Hypothalamus (tissue), 51 donors: ENCODE measurements at places on chromosomes 5 and 9.

GRCh38 chr5:135028791-135029476, 5.1 kb downstream of the PITX1 start:
- DNase-seq, result no peak

DNA sequence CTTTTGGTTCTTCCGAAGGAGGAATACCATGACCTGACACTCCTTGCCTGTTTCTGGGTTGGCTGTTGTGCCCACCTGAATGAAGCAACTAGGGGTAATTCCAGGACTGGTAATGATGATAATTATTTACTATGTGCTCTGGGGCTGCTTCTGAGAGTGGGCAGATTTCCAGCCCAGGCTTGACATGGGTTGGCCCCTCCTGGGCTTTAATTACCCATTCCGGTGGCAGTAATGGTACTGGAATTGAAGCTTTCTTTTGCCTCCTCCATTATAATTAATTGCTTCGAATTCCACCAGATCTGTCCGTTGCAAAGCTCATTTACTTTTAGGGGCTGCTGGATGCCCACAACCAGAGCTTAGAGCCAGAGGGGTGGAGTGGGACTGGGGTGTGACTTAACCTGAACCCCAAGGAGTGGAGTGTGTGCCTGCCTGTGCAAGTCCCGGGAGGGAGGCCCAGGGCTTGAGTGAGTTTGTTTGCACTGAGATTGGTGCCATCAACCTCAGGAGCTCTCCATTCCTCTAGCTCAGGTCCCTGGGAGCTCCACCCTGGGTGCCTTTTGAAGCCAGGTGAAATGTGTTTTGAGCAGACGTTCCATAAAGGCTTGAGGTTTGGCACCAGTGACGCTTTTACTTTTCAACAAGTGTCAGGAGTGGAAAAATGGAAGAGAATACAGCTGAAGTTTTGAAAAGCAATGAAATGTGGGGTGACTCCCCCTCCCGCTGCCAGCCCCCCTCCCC, 214.6 kb downstream of the PDZD2 start:
- no peak for DNase-seq

DNA sequence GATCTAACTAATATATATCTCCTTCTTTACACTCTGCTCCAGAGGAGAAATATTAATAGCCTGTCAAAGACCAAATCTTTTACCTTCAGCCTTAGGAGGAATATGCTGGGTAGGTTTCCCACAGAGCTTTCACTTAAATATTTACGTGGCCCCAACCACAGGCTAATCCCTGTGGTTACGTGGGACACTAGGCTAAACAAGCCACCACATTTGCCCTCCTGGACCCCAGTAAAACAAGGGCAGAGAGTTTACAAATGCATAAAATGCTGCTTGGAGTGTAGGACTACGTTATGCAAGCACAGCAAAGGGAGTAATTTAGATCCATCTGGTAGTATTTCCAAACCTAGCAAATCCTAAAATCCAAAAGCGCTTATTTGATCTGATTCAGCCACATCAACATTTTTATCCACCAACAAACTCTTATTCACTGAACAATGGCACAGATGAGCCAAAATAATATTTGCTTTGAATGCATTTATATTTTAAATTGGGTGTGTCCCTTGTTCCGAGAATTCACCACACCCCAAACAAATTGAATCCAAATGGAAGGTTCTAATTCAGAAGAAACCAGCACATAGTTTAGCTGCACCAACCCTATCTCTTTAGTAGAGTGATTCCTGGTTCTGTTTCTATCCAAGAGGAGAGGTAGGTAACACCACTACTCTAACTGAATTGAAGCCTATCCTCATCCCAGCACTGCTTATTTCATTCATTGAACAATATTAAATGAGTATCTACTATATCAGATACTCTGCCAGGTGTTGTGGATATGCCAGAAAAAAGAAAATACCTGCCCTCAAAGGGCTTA, 179.0 kb downstream of the TSSK1B start:
- DNase-seq, result no peak

DNA sequence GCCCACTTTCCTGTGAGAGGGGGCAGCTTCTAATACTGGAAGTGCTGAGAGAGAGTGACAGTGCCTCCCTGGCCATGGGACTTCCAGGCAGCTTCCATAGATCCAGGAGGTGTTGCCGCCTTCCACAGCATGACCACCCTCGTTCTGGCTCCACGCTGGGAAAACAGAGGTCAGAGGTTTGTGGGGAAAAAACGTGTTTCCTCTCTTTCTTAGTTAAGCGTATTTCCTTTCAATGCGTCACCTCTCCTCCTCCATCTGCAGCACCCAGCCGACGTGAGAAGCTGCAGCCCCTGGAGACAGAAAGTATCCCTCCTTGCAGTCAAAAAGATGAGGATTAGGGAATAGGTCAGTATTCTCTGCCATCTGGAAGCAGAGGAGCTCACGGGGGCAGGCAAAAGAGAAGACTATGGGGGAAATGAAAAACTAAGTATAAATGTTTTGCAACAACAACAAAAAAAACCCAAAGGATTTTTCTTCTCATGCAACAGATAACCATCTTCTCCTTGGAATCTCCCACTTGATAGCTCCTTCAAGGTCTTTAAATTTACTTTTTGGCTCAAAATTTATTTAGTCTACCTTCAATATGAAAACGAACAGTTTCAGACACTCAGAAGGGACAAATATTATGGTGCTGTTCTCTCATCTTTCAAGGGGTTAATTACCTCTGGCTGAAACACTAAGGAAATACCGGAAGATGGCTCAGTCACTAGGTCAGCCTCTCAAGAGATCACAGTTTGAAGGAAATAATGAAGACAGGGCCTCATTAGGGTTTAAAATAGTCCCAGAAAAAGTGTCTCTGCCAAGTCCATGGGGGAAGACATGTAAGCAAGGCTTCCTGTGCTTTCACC, 38.0 kb downstream of the MTMR12 start:
- no peak for DNase-seq

DNA sequence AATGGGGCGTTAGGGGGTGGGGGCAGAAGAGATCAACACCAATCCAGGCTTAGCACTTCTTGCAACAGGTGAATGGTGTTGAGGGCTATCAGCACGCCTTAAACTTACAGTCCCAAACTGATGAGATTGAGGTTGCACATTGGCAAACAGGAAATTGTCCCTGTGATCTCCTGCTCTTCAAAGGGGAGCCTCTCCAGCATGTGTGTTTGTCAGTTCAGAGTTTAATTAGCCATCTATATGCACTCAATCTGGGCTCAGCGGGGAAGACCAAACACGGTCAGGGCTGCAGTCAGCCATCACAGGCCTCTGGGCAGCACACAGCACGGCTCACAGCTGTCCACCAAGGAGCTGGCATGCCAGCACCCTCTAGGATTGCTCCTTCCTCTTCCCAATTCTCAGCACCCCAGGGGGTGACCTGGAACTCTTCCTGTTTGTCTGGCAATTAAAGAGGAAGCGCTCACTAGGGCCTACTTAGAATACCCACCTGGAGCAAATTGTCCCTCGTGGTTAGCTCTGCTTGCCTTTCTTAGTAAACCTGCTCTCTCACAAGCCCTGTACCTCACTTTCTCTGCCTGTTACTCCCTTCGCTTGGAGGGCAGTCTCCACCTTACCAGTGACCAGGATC, 217.4 kb downstream of the SLIT3 start:
- no peak for DNase-seq

- DNase-seq, result no peak
These were observed 25.1 kb downstream of the NANS start for GRCh38 chr9:98081477-98082219.
